ENCODE measurements at places on chromosomes 12 and 14.
A peak's percentile ranks its signal among the peaks of the same experiment; 100 is the strongest.

DNA sequence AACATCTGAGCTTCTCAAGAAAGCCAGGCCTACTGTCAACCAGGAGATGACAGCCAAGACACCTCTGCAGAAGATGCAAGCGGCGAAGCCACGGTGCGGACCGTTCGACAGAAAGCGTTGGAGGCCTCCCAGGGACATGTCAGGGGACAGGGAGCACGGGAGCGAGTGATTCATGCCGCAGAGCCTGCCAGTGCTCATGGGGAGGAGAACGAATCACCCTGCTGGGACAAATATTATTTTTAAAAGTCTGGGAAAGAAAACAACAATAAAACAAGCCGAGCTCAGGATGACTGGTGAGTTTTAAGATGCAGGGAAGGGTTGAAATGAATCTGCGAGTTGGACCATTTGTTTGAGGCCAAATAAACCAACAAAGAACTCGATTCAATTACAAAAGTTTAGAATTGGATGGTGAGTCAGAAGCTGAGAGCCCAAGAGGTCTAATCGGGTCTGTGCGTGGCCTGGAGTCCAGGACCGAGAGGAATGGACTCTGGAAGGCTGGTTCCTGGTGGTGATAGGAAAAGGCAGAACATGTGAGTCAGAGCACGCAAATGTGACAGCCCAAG lies 91.0 kb downstream of the RBM19 start:
- no peak for DNase-seq

- DNase-seq: no peak
These were observed 31.7 kb downstream of the LRTM2 start for GRCh38 chr12:1852076-1852475.

GRCh38 chr12:79238246-79238645 lies 373.7 kb downstream of the SYT1 start:
- DNase-seq: no peak

GRCh38 chr14:36529062-36529461 lies 9.0 kb upstream of the NKX2-1 start:
- no peak for DNase-seq

DNA sequence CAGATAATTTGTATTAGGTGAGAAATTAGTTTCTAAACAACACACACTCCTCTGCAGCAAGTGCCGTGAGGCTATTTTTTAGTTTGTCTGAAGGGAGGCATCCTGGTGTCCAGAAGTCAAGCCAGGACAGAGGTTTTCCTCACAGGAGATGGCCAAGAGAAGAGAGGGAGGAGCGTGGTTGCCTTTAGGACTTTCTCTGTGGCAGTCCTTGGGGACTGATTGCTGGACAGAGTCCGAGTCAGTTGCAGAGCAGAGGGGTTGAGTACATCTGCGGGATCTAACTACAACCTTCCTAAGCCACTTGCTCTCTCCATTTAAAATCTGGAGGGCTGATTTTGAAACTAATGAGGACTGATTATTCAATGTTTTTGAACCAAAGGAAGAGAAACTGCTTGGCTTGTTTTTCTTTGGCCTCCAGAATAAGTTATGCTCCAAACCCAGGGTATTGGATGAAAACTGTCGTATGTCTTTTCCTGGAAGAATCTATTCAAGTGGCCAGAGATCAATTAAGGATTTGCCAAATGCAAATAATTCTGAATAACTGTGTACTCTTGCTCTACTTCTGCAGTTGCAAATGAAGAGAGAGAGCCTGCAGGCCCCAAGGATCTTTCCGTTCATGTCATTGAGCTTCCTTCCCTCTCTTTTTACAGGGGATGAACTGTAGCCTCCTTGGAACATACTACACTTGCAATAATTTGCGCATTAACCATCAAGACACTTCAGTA lies 1.2 kb downstream of the SLCO1C1 start:
- no peak for DNase-seq

DNA sequence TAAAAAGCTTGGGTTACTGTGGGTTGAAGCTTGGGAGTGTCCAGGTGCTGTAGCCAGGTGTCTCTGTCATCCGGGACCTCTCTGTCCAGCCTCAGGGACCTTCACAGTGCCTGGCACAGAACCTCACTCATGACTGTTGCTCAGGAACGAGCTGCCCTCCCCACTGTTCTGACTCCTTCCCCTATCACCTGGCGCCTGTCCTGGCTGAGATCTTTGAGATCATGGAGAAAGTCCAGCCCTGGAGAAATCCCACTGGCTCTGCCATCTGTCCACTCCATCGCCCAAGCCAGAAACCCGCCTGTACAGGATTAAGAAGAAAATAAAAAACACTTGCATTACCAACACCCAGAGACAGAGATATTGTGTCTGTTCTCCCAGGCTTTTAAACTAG lies 53.5 kb downstream of the DGLUCY start:
- DNase-seq: no peak

DNA sequence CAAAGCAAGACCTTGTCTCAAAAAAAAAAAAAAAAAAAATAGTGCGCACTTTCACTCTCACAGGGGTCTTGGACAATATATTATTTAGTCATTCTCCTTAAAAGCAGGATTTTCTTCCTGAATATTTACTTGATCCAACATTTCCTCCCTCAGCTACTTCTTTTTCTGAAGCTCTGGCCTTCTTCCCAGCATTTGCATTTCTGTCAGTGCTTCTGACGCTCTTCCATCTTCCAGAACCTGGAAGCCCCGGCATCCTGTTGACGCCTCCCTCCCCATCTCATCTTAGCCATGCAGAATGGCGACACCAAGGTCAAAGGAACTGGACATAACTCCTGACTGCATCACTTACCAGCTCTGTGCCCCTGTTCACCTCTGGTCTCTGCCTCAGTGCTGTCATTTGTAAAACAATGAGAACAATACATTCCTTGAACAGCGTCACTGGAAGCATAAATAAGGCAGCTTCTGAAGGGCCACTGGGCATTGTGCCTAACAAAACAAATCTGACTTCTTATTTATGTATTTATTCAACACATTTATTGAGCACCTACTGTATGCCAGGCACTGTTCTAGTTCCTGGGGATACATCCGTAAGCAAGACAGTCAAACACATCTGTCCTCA lies 90.9 kb upstream of the MDM1 start:
- no peak for DNase-seq

DNA sequence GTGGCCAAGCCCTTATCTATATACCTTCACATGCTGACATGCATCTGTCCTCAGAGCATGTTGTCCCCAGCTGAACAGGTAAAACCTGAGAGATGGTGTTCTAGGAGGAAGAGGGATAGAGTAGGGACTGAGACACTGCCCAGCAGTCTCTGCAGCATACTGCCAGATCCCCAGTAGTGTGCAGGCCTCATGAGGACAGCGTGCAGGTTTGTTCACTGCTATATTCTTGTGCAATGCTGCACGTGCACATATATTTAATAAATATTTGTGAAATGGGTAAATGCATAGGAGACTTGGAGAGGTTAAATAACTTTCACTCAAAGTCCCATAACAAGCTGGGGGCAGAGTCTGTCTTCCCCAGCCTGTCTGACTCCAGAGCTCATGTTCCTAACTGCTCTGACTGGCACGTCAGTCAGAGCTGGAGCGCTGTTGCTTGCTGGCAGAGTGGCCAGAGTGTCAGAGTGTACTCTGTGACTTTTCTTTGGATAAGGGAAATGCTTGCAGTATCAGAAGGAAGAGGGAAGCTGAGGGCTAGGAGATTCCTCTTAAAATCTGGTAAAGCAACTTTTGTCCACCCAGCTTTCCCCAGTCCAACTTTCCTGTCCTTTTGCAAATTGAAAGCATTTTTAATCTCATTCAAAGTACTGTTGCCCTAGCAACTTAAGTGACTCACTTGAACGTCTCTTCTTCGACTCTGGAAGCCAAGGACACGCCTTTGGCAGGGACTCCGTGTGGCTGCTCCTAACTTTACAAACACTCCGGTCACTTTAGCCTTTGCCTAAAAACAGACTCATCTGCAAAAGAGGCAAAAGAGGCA lies 14.9 kb upstream of the POLR3B start:
- no peak for DNase-seq

DNA sequence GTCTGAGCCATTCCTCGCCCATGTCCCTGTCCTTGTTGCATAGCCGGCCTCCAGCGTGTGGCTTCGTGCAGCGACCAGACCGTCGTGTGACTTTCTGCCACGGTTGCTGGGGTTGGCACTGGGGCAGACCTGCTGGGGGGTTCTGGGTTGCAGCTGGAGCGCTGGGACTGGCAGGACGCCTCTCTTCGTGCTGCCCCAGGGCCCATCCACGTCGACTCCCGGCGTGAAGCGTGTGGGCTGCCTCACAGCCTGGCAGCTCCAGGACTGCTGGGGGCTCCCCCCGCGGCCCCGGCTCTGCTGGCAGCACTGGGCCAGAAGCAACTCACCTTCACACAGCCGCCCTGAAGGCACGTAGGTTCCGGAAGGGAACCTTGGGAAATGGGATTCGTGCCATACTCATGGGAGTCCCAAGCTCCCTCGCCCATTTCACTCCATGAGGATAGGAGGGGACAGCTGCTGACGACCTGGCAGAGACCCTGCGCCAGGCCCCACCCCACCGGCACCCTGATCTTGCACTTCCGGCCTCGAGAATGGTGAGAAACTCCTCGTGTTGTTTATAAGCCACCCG lies 51.9 kb downstream of the GALNT9 start:
- DNase-seq: no peak

- no peak for DNase-seq
These were observed 29.4 kb downstream of the CORO1C start for GRCh38 chr12:108701779-108702441.

- no peak for DNase-seq
These were observed 3.9 kb downstream of the LHX5 start for GRCh38 chr12:113467502-113468364.

- DNase-seq: no peak
These were observed 27.7 kb downstream of the FBLN5 start for GRCh38 chr14:91919814-91920213.

- DNase-seq: no peak
These were observed 433.8 kb downstream of the FUT8 start for GRCh38 chr14:65846196-65846868.

GRCh38 chr12:80763874-80764273 lies 47.2 kb downstream of the MYF5 start:
- no peak for DNase-seq

DNA sequence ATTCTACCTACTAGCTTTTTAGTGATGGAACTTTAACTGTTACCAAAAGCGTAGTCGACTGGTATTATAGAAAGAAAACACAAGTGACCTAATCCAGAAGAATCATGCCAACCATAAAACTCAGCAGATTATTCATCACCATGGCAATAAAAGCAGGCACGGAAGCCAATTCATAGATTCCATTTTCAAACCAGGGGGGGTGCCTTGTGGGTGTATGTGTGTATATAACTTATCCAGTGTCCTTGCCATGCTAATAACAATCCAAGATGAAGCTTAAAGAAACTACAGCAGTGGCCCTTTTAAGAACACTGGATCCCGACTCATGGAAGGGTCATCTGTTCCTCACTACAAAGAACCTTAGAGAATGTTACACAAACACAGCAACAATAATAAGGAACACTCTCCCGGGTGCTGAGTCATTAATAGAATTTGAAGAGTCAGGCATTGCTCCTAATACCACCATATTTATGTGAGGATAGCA lies 61.0 kb downstream of the EPS8 start:
- DNase-seq: no peak

DNA sequence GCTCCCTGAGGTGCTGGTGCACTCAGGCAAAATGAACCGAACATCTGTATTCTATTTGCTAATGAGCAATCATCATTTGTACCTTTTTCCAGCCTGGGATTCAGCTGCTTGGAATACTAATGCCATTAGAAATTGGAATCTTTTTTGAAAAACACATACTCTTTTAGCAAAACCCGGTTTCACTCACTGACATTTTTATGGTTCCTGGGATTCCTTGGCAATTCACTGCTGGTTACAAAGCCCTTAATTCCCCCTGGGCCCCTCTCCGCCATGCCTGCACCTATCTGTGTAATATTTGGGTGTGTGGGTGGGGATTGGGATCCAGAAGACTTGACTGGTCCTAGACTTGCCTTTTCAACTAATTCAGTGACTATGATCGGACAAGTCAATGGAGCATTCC lies 199.1 kb downstream of the FOXN3 start:
- DNase-seq: no peak

DNA sequence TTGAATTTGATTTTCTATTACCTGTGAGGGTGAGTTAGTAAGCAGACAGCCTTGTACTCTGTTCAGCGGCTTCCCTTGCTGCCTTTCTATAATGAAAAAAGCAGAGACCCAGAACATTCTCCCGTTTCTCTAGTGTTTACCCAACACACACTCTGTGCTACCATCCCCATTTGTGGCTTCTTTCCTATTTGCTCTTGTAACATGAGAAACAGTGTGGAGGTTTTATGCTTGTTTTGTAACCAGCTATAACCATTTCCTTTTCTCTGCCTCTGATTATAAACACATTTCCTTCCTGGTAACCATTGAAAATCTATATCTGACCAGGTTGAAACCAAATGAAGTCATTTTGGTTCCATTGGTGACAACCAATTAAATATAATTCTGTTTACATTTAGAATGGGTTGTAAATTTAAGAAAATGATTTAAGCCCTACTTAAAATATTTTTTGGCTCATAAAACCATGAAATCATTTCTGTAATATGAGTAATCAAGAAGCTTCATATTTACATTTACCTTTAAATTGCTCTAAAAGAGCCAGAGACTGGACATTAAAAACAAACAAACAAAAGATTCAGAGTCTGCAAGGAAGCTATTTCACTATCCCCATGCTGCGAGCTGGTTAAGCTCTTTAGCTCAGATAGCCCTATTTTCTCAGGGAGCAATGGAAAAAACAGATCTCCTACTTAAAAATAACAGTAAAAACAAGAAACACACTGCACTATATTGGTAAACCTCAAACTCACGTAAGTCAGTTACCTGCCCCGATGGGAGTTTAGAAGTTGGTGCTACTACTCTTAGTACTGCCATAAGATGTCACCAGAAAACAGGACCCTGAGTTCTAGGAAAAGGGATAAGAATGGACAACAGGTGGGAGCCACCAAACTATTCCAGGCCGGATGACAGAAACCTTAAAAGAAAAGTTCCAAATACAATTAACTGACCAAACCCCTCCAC lies 206.5 kb upstream of the EEA1 start:
- DNase-seq: no peak

GRCh38 chr12:10182354-10183049 lies 3.7 kb downstream of the TMEM52B start:
- no peak for DNase-seq

DNA sequence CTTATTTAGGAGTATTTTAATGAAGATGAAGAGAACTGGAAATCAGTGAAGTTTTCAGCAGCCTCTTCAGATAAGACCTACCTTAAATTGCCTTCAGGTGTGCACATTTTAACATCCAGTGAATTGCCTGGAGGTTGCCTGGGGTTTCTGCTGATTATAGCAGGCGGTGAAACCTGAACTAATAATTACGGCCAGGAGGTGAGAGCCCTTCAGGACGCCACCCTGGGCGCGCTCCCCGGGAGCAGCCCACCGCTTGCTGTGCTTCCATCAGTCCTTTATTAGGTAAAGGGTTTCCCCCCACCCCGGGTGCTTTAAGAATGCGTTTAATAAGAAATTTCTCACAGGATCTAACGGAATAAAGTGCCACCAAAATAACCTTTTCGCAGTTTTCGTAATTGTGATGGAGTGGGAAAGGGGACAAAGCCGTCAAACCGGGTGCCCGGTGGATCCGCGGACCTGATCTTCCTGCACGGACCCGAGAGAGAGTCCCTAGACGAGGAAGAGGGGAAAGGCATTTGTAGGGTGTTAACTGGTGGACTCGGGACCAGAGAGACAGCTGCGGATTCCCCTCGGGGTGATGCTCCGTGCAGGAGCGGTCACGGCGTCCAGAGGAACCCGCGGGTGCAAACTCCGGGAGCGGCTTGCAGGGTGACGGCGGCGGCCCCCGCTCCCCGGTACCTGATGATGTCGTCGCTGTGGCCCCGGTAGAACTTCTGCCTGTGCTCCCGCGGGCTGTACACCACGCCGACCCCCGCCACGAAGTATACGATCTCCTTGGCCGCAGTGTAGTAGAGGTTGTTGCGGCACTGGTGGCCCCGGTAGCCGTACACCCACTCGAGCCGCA lies 902 bp downstream of the EML5 start:
- DNase-seq: peak; percentile 2
